ENCODE measurements at places on chromosomes 13 and 19.

DNA sequence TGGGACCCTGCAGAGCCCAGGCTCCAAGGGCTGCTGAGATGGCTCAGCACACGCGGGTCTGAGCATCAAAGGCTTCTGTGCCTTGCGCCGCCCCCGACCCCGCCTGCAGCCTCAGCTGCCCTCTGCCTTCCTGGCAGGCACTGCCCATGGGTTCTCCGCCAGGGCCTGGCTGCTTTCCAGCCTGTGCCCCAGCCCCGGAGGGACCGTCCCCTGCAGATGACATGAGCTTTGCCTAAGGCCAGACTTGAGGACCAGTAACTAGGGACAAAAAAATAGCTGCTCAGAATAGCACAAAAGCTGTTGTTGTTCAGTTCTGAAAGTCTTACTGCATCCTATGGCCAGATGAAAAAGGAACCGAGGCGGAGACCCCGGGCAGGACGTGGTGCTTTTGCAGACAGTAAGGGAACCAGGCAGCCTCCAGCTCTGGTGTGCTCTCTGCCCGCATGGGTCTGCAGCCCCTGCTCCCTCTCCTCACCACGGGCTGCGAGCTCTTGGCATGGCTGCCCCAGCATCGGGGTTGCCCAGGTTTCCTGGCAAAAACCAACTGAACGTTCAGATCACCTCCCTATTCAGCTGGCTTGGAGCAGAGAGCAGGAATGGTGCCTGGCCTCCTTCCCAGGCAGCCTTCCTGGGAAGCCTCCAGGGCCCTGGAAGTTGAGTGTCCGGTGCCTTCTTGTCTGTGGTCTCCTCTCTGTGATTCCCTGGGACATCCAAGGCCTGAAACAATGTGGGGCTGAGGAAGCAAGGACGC, 12.5 kb upstream of the CFAP97D2 start:
- no peak for DNase-seq

GRCh38 chr13:50320271-50320862, 305.1 kb downstream of the KCNRG start:
- DNase-seq, result no peak

DNA sequence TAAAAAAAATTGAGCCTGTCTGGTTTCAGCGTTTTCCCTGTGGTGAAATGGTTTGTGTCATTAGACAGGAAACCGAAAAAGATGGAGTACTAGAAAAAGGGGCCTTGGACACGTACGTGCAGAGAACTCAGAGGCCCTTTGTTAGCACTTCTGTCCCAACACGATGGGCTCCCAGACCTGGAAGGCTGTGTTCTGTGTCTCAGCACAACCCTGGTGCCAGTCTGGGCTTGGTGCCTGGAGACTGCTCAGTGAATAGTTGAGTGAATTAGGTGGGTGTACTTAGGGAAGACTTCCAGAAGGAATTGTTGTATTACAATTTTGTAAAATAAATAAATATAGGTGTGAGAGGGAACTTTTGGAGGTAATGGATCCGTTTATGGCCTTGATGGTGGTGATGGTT, 8.7 kb downstream of the ZNF71 start:
- no peak for DNase-seq

DNA sequence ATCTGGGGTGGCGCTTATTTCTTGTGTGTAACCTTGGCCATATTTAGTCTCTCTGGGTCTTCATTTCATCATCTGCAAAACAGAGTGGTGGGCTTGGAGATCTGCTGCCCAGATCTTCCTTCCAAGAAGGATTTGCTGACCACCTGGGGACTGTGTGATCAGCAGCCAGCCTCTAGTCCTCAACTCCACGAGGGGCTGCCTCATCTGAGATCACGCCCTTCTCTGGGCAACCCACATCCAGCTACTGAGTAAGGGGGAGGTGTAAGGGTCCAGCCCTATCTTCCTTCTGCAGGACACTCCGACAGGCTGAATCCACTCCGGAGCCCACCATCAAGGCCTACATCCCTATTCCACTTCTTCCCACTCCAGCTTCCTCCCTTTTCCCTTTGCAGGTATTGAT, 57.9 kb downstream of the CHST8 start:
- no peak for DNase-seq

DNA sequence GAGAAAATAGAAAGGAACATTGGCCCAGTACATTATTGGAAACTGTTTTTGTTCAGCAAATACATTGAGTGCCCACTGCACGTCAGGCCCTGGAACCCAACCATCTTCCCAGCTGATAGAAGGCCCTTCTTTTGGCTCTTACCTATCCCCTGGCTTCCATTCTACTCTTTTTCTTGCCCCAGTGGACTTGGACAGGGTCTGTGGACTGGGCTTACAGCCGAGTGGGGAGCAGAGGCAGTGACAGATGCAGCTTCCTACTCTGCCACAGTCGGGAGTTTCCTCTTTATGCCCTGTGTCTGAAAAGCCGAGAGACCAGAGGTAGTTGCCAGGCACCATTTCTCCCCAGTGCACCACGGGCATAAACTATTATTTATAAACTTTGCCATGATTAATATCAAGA, 70.4 kb downstream of the ARHGAP35 start:
- DNase-seq, result no peak

DNA sequence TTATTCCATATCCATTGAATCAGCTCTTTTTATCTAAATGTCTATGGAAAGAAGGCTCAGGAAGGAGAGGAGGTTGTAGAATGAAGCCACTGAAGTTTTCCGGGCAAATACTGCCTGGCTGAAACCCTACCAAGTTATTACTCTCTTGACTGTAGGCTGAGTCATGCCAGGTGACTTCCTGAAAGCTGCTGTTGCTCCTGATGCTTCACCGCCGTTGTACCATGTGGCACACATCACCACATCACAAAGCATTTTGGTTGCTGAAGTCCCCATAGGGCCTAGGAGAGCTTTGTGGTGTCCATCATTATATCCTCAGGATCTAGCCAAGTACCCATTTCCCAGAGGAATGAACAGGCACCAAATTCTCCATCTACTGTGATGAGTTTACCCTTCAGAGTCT, 11.1 kb upstream of the TDRD12 start:
- DNase-seq, result no peak

DNA sequence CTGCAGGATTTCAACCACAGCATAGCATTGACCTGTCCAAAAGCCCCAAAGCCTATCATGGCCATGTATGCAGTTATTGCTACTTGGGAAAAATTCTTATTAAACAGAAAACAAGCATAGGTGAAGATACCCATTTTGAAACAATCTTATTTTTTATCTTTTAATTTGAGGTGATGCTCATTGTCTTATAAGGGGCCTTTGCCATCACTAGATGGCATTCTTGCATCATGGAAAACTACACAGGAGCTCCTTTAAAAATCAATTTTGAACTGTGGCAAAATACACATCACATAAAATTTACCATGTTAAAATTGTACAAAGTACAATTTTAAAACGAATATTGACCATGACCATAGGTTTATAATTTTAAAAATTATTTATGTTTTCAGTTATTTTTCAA, 38.9 kb upstream of the ZNF835 start:
- DNase-seq, result no peak

DNA sequence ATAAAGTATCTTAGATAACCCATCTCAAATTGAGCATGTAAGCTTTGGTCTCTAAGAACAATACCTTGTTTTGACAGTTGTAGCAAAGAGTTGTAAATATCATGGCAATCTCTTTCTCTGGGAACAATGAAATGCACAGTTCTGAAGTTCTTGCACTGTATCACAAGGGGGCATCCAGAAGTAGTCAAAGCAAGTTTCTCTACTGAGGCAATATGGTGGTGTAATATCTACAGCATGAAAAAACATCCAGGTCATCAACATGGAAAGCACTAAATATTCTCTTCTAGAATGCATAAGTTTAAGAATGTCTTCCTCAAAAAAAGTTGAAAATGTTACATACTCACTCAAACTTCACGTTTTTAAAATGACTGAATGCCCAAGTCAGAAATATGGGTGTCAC, 19.6 kb downstream of the MTMR6 start:
- DNase-seq, result no peak

DNA sequence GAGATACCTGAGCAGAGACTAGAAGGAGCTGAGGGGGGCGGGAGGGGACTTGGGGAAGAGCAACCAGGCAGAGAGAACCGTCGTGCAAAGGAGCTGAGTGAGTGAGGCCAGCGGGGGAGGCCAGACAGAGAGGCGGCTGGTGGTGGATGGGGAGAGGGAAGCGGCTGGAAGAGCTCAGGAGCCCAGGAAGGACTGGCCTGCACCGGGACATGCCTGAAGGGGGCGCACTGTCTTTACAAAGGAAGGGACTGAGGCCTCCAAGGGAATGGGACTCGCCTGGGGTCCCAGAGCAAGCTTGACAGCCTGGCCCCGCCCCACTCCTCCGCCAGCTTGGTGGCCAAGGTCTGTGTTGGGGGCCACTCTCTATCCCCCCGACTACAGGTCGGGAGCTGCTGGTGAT, 14.9 kb downstream of the ONECUT3 start:
- no peak for DNase-seq

GRCh38 chr13:93769607-93770006, 543.0 kb downstream of the GPC6 start:
- DNase-seq, result no peak

- DNase-seq, result no peak
These were observed 940 bp upstream of the DCUN1D2 start for GRCh38 chr13:113491418-113491883.

GRCh38 chr13:40316301-40316700, 350.1 kb downstream of the FOXO1 start:
- DNase-seq, result no peak

GRCh38 chr13:28286263-28286662, 147.9 kb downstream of the PAN3 start:
- no peak for DNase-seq

DNA sequence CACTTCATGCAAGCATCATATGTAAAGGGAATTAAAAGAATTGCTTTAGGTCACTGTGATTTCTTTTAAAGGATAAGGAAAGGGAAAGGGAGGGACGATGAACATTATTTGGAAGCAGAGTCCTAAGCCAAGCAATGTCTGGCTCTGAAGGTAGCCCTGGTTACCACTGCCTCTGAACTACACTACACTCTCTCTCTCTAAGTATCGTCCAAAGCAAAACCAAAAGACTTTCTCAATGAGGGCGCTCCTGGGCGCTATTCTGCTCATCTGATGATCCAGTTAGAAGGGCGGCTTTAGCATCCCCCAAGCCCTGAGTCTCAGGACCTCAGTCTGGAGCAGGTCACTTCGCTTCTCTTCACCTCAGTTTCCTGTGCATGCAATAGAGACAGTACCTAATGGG, 26.2 kb downstream of the FOXO1 start:
- no peak for DNase-seq

- no peak for DNase-seq
These were observed 308.9 kb upstream of the SLITRK1 start for GRCh38 chr13:84191139-84191538.

DNA sequence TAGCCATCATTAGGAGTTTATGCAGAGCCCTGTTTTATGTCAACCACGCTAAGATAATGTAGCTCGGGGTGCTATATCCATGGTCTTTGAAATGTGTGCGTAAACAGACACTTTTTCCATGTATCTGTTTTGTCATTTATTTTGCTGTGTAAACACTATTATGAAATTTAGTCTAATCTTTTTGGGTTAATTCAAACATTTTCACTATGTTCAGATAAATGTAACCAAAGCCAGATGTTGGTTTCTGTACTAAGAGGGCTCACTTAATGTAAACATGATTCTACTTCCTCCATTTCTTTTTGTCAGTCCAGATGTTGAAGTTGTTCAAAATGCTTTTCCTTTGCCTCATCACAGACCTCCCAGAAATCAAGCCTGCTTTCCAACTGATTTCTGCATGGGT, 499.5 kb upstream of the GPC6 start:
- DNase-seq, result no peak

DNA sequence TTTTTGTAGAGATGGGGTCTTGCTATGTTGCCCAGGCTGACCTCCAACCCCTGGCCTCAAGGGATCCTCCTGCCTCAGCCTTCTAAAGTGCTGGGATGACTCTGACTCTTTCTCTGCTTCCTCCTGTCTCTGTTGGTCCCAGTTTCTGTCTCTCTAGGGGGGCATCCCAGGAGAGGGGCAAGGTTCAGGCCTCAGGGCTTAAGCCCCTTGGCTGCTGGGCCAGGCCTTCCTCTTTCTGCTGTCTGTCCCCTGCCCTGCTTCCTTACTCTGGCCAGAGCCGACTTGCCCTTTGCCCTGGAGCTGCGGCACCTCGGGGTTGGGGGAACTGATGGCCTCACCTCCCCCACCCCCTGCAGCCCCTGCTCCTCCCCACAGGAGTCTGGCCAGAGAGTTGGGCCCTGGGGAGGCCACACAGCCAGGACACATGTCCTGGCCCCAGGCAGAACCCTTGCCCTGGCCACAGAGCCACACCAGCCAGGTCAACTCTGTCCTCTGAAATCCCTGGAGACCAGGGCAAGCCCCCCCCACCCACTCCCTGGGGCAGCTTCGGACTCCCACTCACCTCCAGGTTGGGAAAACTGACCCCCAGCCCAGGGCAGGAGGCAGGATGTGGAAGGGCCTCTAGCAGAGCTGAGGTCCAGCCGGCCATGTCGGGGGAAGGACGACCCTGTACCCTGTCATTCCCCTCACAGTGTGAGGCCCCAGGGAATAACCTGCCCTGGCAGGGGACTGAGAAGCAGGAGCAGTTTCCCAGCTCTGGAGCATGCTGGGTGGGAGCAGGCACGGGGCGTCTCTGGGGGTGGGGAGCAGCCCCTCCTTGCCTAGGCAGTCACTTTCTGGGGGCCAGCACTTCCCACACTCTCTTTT, 23.7 kb downstream of the CEBPA start:
- DNase-seq, result no peak

GRCh38 chr13:81615031-81615430, 1274.1 kb upstream of the SPRY2 start:
- no peak for DNase-seq

Measured in CMK (cell line).